ENCODE measurements at places on chromosomes 1 and 21. TPM values are rescaled to one million over a fixed set of nuclear protein-coding genes. Genes with fewer than 3 reads are reported as not detected.

The GSTM5 gene
- not detected for total RNA-seq

The PGLYRP4 gene
- not detected for total RNA-seq

The CYP4A11 gene
- not detected for total RNA-seq

The KRTAP13-2 gene
- not detected for total RNA-seq

The CDC42BPA gene
- 3.6 TPM for total RNA-seq

The KIRREL1 gene
- total RNA-seq: not detected

The ADAMTS5 gene
- not detected for total RNA-seq

The CLIC6 gene
- total RNA-seq: not detected

The FOXD2 gene
- total RNA-seq: 0.20 TPM

The LCE6A gene
- not detected for total RNA-seq

The TNFRSF8 gene
- total RNA-seq: 6.5 TPM

The OR14K1 gene
- not detected for total RNA-seq

The WDR64 gene
- 0.22 TPM for total RNA-seq

The CELA3B gene
- total RNA-seq: not detected

All from activated CD4-positive, alpha-beta T cell treated with anti-CD3 and anti-CD28 coated beads, Interleukin-2, amount 10 ng/mL, durations not matched to agents 7 days and 5 days (primary cell).